GM23248 (cell line): ENCODE measurements at places on chromosomes 16 and 17.

DNA sequence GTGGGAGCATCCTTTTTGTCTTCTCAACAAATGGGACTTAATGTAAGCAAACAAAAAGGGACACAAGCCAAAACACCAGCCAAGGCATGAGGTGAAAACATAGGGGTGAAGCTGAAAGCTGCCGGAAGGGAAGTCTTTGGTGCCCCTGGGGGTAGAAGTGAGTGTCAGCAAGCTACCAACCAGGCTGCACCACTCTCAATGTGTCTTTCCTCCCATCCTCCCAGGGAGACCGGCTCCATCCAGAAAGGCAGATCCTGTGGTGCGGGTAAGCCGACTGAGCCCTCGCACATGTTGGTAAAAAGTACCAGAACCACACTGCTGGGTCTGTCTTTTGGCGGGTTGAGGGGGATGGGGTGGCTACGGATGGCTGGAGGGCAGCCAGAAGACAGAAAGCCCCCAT lies 52.0 kb upstream of the SREBF1 start:
- DNase-seq, result no peak
- no peak overlapping the region for H3K27ac ChIP-seq
- no peaks in the 10 kb centered on the region; the same call in 1 of the 2 replicates for H3K36me3 ChIP-seq

- DNase-seq, result peak; percentile 98
- peak overlapping the region; percentile 75 for H3K4me3 ChIP-seq
- H3K27ac ChIP-seq, result peak overlapping the region; percentile 99
- no peaks in the 10 kb centered on the region for H3K27me3 ChIP-seq
Measured at GRCh38 chr17:38464723-38465390, 36.6 kb downstream of the ARHGAP23 start.

DNA sequence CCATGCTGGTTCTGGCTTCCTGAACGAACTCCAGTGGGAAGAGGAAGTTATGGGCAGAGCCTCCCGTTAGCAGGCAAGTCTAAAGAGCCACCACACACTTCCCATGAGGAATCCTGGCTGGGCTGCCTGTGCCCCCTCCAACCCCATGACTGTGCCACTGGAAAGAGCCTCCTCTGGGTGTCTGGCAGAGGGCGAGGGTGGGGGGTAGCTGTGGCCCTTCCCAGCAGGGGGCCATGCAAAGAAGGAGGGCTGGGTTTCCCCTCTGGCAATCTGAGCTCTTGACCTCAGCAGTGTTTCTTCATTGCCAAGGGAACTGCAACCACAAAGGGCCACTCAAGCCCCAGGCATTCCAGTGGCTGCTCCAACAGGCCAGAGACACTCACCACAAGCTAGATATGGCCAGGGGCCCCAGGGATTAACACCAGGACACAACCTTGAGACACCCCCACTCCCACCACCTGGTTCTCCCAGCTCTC lies 1.7 kb upstream of the RRAD start:
- H3K36me3 ChIP-seq, result no peaks in the 10 kb centered on the region
- H3K27ac ChIP-seq, result peak overlapping the region; percentile 74
- peaks cover 7% of the 10 kb centered on the region for H3K27me3 ChIP-seq
- DNase-seq, result peak; percentile 94

- no peak for DNase-seq
- H3K4me3 ChIP-seq, result no peak within 1 kb of the TSS
- no peaks in the 10 kb centered on the region for H3K4me1 ChIP-seq
- H3K36me3 ChIP-seq, result no peaks in the 10 kb centered on the region
- no peak within 1 kb of the TSS for H3K27ac ChIP-seq
Measured at GRCh38 chr16:20409398-20410120, at the start of gene ACSM5. ACSM5 (plus strand) TSS chr16:20409534; CDS start chr16:20411485, 1,951 bp downstream.
